ENCODE measurements at places on chromosomes 4 and X.

GRCh38 chr4:37976991-37977470 is 16.8 kb downstream of the PTTG2 start:
- DNase-seq: peak; percentile 74

DNA sequence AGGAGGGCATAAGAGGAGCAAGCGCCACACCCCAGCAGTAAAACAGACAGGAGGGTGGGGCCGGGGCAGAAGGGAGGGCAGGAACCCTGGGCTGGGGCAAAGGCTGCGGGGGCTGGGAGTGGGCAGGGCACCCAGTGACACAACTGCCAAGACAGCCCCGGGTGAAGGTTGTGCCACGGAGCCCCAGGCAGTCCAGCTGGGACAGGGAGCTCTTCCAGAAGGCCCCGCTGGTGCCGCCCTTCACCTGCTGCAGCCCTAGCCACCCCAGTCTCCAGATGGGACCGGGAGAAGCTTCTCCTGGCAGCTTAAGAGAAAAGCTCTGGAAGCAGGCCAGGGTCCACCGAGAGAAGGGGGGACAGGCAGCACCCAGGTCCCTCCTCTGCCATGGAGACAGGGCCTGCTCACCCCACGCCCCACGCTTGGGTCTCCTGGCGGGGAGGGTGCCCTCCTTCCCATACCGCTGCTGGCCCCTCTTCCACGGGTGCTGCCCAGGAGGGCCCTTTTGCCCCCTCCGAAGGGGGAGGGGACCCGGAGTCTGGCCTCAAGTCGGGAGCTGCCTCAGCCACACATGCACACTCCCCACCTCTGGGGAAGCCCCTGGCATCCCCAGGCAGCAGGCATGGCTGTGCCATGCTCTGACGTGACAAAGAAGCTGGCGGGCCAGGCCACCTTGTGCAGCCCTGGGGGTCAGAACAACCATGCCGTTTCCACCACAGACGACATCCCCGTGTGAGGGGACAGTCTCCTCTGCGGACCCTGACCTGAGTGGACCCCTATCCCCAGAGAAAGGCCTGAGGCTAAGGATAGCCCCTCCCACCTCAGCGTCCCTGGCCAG is 1.5 kb downstream of the DGKQ start:
- DNase-seq: peak; percentile 16

GRCh38 chr4:152100379-152101201 is 339.8 kb upstream of the GATB start:
- peak; percentile 69 for DNase-seq

DNA sequence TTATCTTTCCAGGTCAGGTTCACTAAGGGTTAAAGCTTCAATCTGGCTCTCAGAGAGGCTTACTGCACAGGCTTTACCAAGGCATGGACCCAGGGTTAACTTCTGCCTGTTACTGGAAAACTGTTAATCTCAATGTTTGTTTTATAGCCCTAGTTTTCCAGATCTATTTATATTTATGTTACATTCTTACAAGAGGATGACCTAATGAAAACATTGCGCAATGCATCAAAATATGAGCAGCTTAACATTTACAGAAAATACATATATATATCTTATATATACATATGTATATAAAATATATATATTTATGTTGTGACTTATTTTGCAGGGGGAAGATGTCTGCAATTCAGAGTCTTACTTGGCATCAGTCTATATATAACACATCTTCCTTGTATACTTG is 112.3 kb downstream of the PCDH19 start:
- DNase-seq: no peak

GRCh38 chr4:13413729-13414437 is 70.3 kb downstream of the RAB28 start:
- DNase-seq: no peak

DNA sequence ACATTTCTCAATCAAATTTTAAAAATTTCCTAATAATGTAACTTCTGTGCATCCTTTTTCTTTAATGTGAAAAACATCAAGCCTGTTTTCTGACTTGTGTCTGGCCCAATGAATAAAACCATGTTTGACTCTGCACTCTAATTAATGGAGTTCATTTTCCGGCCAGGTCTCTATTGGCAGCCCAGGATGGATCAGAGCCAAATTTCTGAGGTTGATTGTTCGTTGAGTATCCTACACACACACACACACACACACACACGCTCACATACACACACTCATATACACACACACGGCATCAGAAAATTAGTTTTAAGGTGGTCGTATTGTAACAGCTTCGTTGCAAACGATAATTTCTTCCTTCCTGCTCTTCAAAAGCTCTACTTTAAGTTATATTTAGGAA is 28.9 kb upstream of the TLL1 start:
- DNase-seq: no peak

DNA sequence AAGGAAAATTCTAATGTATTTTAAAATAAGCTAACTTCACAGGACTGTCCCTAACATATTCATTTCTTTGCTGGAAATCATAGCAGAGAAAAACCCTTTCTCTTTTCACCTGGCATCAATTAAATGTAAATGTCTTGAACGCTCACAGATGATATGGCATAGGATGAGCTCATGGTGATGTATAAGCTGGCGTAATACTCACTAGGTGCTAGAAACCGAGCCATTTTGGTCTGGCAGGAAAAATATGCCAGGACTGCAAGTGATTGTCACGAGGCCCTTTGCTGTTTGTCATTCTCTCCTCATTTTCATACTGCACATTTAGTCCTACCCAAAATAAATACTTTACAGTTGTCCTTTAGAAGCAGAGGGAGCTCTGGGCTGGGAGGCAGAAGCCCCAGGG is 222.7 kb upstream of the LNX1 start:
- no peak for DNase-seq

GRCh38 chr4:168811786-168812651 is 198.0 kb downstream of the CBR4 start:
- DNase-seq: no peak

DNA sequence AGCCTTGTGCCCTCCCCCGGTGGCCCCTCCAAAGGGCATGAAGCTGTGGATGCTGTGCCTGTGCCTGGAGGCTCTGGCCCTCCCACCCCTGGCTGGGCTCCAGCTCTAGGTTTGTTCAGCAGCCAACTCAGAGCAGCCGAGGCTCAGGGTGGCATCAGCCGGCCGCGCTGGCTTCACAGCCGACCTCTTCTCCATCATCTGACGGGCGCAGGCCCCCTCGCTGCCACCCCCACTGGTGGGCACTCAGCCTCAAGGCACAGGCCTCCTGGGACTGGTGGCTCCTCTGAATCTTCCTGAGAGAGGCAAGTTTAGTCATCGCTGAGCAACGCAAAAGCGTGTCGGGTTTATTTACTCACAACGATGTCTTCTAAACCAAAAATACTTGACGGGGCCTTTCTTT is 46.0 kb downstream of the PCGF3 start:
- no peak for DNase-seq

- DNase-seq: no peak
Measured at GRCh38 chr4:124499261-124499660, 213.3 kb downstream of the ANKRD50 start.

DNA sequence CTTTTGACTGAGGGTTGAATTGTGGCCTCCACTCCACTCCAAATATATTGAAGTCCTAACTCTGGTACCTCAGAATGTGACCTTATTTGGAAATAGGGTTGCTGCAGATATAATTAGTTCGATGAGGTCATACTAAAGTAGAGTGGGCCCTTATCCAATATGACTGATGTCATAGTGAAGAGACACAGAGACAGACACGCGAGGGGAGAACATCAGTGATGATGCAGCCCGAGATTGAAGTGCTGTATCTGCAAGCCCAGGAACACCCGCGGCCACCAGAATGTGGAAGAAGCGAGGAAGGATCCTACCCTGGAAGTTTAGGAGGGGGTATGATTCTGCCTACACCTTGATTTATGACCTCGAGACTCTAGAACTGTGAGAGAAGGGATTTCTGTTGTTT is 279.0 kb downstream of the ANKRD50 start:
- no peak for DNase-seq

DNA sequence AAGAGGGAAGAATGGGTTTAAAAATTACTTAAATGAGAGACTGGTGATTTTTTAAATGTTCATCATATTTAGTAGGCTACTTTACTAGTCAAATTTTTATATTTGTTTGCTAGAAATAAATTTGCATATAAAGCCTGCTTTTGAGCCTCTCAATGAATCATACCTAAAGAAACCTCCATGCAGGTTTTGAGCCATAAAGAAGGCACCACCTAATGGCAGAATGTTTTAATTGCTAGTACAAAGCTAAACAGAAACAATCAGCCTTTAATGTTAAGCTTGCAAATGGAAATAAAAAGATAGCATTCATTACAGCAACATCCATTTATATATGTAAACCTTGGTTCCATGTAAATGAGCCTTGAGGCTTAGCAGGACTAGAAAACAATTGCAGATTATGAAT is 989.7 kb downstream of the CCSER1 start:
- no peak for DNase-seq

DNA sequence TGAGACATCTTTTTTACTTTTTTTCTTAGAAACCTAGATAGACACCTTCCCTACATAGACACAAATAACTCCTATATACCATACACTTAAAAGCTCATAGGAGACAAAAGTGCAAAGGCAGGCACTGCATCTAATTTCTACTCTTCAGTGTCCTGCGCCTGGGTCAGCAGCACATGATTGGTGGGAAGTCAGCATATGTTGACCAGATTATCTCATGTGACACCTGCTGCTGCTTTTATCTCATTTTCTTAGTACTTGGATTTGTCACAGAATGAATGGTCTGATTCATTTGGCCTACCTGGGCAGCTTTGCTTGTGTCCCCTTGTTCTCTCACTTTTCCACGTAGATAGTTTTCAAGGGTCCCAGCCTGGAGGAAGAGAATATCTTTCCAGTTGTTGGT is 24.9 kb upstream of the LNX1 start:
- no peak for DNase-seq

GRCh38 chr4:182916483-182917181 is 554 bp downstream of the DCTD start:
- peak; percentile 41 for DNase-seq

DNA sequence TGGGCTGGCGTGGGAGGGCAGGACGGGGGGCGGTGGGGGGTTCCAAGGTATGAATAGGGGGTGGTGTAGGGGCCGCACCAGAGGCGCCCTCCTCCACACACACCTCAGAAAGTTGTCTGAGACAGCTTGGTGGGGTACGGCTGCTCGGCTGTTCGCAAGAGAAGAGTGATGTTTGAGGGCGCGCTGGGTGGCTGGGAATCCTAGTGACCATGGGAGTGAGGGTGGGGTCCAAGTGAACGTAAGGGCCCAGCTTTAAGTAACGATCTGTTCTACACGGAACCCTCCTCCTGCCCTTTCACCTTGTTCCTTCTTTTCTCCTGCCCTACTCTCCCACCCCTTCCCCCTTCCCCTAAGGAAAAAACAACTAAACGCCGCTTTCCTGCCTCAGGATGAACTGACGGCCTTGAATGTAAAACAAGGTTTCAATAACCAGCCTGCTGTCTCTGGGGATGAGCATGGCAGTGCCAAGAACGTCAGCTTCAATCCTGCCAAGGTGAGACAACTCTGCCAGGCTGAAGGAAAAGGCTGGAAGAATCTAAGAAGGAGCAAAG is 664 bp downstream of the MED12 start:
- DNase-seq: no peak

DNA sequence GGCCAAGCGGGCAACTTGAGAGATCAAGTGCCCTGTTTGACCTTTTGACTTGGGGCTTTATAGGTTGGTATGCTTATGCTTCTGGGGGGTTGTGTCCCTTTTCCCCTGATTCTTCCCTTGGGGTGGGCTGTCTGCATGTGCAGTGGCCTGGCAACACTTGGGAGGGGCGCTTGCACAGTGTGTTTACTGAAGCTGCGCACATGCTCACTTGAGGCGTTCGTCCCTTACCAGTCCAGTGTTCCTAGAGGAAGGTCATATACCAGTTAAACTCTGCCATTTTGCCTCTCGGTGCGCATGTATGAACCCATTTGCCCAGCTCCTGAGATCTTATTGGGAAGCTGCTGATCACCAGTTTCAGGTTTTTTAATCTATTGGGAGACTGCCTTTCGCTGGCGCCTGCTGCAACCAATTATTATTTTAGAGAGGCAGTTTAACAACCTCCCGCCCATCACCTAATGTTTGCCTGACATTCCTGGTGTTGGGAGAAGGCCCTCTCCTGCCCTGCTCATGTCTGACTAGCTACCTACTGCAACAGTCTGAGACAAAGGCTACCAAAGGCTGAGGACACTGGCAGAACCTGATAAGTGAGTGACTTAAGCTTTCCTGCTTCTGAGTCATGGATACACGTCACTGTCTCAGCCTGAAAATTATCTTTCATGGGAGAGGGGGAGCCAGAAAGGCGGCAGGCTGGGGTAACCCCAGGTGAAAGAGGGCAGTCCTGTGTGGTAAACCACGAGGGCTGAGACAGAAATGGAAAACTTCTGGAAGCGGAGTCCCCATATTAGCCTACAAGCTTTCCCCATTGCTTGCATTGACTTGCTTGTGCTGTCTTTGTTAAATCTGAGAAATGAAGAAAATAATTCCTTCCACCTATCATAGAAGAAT is 97.6 kb downstream of the CPE start:
- DNase-seq: no peak

- no peak for DNase-seq
Measured at GRCh38 chrX:151419782-151420181, 22.8 kb downstream of the VMA21 start.

DNA sequence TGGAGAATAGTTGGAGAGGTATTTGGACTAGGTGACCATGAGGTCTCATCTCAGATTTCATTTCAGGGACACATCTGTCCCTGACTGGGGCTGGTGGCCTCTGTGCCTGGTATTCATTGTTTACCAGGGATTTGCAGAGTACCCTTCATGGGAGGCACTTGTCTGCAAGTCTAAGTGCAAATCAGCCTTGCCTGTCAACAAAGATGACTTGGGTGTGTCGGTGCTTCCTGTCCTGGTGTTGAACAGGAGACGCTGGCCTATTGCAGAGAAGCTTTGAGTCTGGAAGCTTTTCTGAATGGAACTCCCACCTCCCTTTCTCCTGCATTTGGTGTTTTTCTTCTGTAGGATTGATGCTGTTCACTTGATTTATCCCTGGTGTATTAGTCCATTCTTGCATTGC is 104.1 kb downstream of the TNIP2 start:
- DNase-seq: no peak

DNA sequence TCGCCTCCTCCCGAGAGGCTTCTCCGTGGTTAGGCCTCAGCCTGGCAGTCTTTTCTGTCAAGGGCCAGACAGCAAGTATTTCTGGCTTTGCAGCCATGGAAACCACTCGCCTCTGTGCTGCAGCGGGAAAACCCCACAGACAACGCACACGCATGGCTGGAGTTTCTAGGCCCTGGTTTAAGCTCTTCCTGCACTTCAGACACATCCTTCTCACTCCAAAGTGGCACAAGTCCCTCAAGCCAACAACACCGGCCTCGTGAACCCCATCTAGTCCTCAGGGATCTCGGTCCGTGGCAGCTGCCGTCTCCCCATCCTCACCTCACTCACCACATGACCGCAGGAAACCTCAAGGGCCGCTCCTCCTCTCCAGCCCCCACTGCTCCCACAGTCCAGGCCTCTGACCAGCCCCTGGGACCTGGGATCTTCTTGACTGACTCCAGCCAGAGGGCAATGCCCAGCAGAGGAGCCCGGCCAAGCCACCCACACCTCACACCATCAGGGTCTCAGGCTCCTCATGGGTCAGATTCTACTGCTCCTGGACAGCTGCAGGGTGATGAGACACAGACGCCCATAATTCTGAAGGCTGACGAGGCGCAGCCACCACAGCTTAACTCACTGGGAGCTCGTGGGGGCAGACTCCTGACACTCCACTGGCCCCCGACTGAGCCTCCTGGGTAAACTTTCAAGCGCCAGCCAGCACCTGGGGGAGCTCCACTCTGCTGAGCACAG is 21.7 kb downstream of the LETM1 start:
- DNase-seq: no peak

All from activated CD8-positive, alpha-beta memory T cell treated with anti-CD3 and anti-CD28 coated beads, Interleukin-2, amount 50 U/mL, for 4 hours (primary cell).